Testis (tissue), 5 donors: ENCODE measurements at places on chromosomes 12 and 14. TPM values are rescaled to one million over a fixed set of nuclear protein-coding genes. Genes with fewer than 3 reads are reported as not detected.

KCNK13 gene
- total RNA-seq: 42.5 TPM

HCAR3 gene
- 0.24 TPM for total RNA-seq

EIF2S3B gene
- total RNA-seq: 3.9 TPM

HAL gene
- 0.39 TPM for total RNA-seq

MIP gene
- total RNA-seq: 0.63 TPM

FOXG1 gene
- total RNA-seq: 4.5 TPM

SYT10 gene
- 1.7 TPM for total RNA-seq
